ENCODE measurements at places on chromosomes 1 and 21.

- peak; percentile 45 for DNase-seq
Observed at GRCh38 chr1:16013220-16013907, 4.5 kb downstream of the HSPB7 start.

GRCh38 chr1:94719926-94720793 lies 100.0 kb upstream of the SLC44A3 start:
- DNase-seq = peak; percentile 67

GRCh38 chr1:228081144-228081543 lies 1.4 kb upstream of the ARF1 start:
- no peak for DNase-seq

GRCh38 chr1:203937678-203938330 lies 76.4 kb downstream of the SNRPE start:
- DNase-seq = no peak

DNA sequence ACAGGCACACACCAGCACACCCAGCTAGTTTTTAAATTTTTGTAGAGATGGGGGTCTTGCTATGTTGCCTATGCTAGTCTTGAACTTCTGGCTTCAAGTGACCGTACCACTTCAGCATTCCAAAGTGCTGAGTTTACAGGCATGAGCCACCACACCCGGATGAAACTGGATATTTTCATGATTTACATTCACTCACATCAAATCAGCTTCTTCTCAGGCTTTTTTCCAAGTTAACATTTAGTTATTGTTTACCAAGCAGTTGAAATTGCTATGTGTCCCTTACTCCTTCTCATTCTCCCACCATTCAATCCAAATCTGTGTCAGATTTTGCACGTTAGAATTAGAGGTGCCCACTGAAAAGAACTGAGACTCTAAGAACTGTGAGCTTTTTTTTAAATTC lies 18.4 kb downstream of the RIT1 start:
- no peak for DNase-seq

DNA sequence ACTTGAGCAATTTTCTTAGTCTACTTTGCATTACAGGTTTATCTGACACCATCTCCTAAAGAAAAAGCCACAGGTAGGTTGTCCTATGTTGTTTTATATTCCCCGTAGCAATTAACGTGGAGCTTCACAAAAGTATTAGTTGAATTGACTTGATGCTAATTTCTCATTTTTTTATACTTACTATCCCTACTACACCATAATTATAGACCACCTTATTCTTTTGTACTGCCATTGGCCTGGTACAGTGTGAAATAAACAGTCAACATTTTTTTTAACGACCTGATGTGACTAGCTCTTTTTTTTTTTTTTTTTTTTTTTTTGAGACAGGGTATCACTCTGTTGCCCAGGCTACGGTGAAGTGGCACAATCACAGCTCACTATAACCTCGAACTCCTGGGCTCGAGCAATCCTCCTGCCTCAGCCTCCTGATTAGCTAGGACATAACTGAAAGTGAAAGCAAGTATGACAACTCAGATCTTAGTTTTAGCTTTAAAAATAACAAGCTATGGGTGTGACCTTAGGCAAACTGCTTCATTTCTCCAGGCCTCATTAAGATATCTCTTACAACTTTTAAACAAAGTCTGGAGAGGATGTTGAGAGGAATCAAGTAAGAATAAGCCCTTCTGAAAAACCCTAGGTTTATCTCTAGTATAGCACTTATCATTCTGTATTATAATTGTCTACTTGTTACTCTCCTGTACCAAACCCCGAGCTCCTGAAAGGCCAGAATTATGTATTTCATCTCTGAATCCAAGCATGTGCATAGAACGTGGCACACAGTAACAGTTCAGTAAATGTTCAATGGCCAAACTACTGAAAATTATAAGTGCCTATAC lies 49.5 kb downstream of the LUZP1 start:
- no peak for DNase-seq
